ENCODE measurements at places on chromosomes 3 and 15. TPM values are rescaled to one million over a fixed set of nuclear protein-coding genes. Genes with fewer than 3 reads are reported as not detected.

LSM3 gene
- 26.6 TPM for total RNA-seq

DNA sequence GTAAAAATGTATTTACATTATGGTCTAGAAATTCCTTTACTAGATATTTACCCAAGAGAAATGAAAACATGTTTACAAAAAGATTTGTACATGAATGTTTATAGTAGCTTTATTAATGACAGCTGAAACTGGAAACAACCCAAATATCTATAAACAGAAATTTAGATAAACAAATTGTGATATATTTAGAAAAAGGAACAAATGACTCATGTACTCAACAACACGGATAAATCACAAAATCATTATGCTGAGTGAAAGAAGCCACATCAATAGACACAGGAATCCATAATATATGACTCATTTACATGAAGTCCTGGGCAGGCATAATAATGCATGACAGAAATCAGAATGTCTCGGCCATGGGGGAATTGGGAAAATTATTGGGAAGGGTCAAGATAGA is 1020.2 kb downstream of the SQOR start:
- H3K36me3 ChIP-seq = no peaks in the 10 kb centered on the region
- H3K27ac ChIP-seq = no peak overlapping the region
- H3K4me1 ChIP-seq = no peaks in the 10 kb centered on the region
- DNase-seq = no peak
- H3K27me3 ChIP-seq = no peaks in the 10 kb centered on the region

DNA sequence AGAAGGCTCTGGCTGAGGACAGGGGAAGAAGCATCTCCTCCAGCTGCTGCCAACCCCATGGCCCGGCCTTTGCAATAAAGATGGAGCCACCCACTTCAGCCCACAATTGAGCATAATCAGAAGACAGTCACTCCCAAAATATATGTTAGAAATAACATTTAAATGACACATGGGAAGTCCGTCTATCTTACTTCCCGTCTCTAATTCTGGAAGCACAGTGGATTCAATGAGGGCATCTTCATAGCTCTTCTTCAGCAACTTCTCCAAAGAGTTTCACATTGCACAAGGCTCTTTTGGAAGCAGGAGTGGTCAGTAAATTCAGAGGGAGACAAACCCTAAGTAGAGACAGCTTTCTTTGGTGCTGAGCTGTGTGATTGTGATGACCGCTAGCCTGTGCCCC is 67.0 kb upstream of the SEC61A1 start:
- H3K27ac ChIP-seq = no peak overlapping the region
- H3K27me3 ChIP-seq = no peaks in the 10 kb centered on the region
- no peaks in the 10 kb centered on the region for H3K36me3 ChIP-seq

GREM1 gene
- total RNA-seq = not detected

GRCh38 chr15:69664572-69665571 is 212.3 kb downstream of the RPLP1 start:
- no peaks in the 10 kb centered on the region for H3K36me3 ChIP-seq
- H3K27ac ChIP-seq = no peak overlapping the region
- H3K4me3 ChIP-seq = no peak overlapping the region
- peaks cover 33% of the 10 kb centered on the region for H3K4me1 ChIP-seq
- no peak for DNase-seq

Measured in CD8-positive, alpha-beta memory T cell (primary cell).